Activated naive CD8-positive, alpha-beta T cell treated with anti-CD3 and anti-CD28 coated beads, Interleukin-2, amount 50 U/mL, for 24 hours (primary cell): ENCODE measurements at places on chromosomes 2 and 18.
A peak's percentile ranks its signal among the peaks of the same experiment; 100 is the strongest.

- no peaks in the 10 kb centered on the region for H3K4me1 ChIP-seq
- H3K27me3 ChIP-seq: peaks cover 6% of the 10 kb centered on the region
- H3K36me3 ChIP-seq: no peaks in the 10 kb centered on the region
These were observed 41.2 kb upstream of the DAPL1 start for GRCh38 chr2:158753641-158754611.

GRCh38 chr2:47061944-47062678 is 93.0 kb downstream of the STPG4 start:
- H3K36me3 ChIP-seq: peaks cover 6% of the 10 kb centered on the region
- no peak for DNase-seq
- H3K4me3 ChIP-seq: no peak overlapping the region
- H3K4me1 ChIP-seq: peaks cover 9% of the 10 kb centered on the region
- no peaks in the 10 kb centered on the region for H3K27me3 ChIP-seq

DNA sequence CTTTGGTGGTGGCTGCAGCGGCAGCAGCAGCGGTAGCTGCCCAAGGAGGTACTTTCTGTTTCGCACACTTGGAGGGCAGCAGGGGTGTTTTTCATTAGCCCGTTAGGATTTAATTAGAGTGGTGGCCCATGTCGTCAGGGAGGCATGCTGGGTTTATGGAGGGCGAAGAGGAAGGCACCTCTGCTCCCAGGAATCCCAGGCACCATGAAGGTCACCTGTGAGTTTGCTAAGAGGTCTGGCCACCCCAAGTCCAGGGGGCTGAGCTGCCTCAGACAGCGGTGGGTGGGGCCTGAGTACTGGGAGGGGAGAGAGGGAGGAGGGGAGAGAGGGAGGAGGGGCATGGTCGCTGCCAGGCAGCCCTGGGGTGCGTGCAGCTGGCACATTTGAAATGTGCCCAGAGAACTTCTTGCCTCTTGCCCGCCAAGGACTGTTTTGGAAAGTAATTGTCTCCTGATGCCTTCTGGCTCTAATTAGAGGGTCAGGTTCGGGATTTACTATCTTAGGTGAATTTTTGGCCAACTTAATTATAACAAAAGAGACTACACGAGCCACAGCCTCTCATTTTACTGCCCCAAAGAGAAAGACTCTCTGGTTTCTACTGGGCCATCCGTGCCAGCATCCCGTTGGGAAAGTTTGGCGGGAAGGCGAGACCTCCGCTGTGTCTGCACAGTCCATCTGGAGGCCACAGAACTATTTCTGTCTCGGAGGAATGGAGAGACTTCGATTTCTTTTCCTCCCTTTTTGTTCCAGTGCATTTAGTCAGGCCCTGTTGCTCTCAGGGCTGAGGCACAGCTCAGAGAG is 62.0 kb downstream of the GLI2 start:
- no peak overlapping the region for H3K4me3 ChIP-seq
- no peak for DNase-seq
- H3K27ac ChIP-seq: no peak overlapping the region
- no peaks in the 10 kb centered on the region for H3K27me3 ChIP-seq
- H3K4me1 ChIP-seq: no peaks in the 10 kb centered on the region

GRCh38 chr2:24297663-24298062 is 62.7 kb downstream of the ITSN2 start:
- no peak overlapping the region for H3K4me3 ChIP-seq
- no peaks in the 10 kb centered on the region for H3K27me3 ChIP-seq
- H3K4me1 ChIP-seq: no peaks in the 10 kb centered on the region

DNA sequence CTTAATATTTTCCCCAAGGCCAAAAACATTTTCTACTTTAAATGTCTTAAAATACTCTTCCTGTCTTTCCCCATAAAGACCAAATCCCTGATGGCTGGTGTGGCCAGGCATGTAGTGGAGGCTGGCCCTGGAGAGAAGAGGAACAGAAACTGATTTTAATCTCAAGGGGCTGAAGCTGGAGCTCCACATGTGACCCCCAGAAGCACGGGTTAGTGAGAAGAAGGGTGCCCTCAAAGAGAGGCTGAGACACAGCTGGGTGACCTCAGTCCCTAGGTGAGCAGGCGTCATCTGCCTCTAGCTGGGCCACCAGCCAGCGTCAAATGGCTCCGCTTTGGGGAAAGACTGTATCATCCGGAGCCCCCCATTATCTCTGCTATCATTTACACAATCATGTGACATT is 19.3 kb upstream of the TMEM18 start:
- H3K27ac ChIP-seq: no peak overlapping the region
- DNase-seq: no peak

GRCh38 chr2:222295368-222296062 is 3.3 kb downstream of the PAX3 start:
- DNase-seq: no peak
- H3K36me3 ChIP-seq: peaks cover 2% of the 10 kb centered on the region
- H3K27ac ChIP-seq: no peak overlapping the region
- peaks cover 22% of the 10 kb centered on the region for H3K4me1 ChIP-seq
- peak overlapping the region; percentile 45 for H3K4me3 ChIP-seq

GRCh38 chr2:60818272-60818671 is 62.2 kb downstream of the PAPOLG start:
- H3K27ac ChIP-seq: peak overlapping the region; percentile 91
- peaks cover 59% of the 10 kb centered on the region for H3K4me1 ChIP-seq
- peaks cover 3% of the 10 kb centered on the region for H3K27me3 ChIP-seq
- peaks cover 7% of the 10 kb centered on the region for H3K36me3 ChIP-seq
- H3K4me3 ChIP-seq: peak overlapping the region; percentile 59

GRCh38 chr18:56715121-56715520 is 64.0 kb downstream of the WDR7 start:
- no peak overlapping the region for H3K27ac ChIP-seq
- no peaks in the 10 kb centered on the region for H3K27me3 ChIP-seq
- H3K4me1 ChIP-seq: peaks cover 33% of the 10 kb centered on the region
- no peak overlapping the region for H3K4me3 ChIP-seq
- DNase-seq: no peak
- peaks cover 14% of the 10 kb centered on the region for H3K36me3 ChIP-seq

- H3K4me3 ChIP-seq: no peak overlapping the region
- no peaks in the 10 kb centered on the region for H3K27me3 ChIP-seq
- no peak overlapping the region for H3K27ac ChIP-seq
- no peak for DNase-seq
- H3K36me3 ChIP-seq: no peaks in the 10 kb centered on the region
- H3K4me1 ChIP-seq: peaks cover 14% of the 10 kb centered on the region
These were observed 10.7 kb upstream of the NFE2L2 start for GRCh38 chr2:177275040-177275742.

GRCh38 chr2:124318913-124319312 is 293.8 kb downstream of the CNTNAP5 start:
- H3K27me3 ChIP-seq: no peaks in the 10 kb centered on the region
- no peak overlapping the region for H3K4me3 ChIP-seq
- no peaks in the 10 kb centered on the region for H3K36me3 ChIP-seq
- no peak for DNase-seq
- H3K4me1 ChIP-seq: no peaks in the 10 kb centered on the region

DNA sequence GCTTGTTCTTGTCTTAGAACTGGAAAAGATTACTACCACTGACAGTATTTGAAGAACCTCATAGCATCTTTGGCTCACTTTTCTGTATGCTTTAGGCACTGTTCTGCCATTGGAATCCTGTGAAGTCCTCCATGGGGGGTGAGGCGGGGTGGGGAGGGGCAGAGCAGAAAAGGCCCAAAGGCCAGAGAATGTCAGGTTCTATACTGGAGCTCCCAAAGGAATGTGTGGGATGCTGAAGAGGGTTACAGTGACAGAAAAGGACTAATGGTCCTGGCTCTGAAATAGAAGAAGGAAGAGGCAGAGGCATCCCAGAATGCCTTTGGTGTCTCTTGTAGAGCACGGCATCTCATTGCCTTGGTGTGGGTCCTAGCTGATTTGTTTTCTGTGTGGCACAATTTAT is 141.9 kb downstream of the HAUS1 start:
- H3K36me3 ChIP-seq: peaks cover 33% of the 10 kb centered on the region
- H3K4me3 ChIP-seq: no peak overlapping the region
- no peaks in the 10 kb centered on the region for H3K27me3 ChIP-seq
- DNase-seq: no peak
- peaks cover 57% of the 10 kb centered on the region for H3K4me1 ChIP-seq

DNA sequence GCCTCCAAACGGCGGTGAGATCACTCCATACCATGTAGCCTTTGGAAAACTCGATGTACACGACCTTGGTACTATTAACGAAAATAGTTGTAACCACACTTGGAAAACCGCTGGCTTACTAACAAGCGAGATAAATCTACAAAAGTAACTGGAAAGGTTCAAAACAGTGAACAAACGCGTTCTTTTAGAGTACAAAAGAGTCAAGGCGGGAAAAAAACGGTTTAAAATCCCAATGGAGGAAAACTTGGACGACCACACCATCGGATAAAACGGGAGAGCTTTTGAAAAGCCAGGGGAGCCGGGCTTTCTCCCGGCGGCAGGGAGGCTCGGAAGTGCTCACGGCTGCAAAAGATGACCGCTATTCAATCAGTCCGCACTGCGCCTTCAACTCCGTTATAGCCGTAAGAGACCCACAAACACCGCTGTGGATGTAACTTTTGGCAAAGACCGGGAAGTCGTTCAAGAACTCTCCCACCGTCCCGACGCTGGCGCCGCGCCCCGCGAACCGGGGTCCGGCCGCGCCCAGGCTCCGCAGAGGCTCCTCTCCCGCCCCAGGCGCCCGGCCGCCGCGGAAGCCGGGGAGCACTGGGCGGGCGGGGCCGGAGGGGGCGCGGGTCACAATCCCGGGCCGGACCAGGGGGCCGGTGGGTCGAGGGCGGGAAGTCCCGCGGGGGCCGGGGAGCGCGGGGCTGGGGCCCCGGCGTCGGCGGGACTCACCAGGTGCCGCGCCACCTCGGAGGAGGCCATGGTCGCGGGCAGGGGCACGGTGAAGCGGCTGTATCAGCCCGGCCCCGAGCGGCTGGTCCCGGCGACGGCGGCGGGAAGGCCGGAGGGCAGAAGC is 465 bp downstream of the SEPTIN10 start:
- peaks cover 6% of the 10 kb centered on the region for H3K36me3 ChIP-seq
- no peak overlapping the region for H3K27ac ChIP-seq
- DNase-seq: peak; percentile 7
- peak overlapping the region; percentile 80 for H3K4me3 ChIP-seq
- H3K27me3 ChIP-seq: peaks cover 76% of the 10 kb centered on the region

DNA sequence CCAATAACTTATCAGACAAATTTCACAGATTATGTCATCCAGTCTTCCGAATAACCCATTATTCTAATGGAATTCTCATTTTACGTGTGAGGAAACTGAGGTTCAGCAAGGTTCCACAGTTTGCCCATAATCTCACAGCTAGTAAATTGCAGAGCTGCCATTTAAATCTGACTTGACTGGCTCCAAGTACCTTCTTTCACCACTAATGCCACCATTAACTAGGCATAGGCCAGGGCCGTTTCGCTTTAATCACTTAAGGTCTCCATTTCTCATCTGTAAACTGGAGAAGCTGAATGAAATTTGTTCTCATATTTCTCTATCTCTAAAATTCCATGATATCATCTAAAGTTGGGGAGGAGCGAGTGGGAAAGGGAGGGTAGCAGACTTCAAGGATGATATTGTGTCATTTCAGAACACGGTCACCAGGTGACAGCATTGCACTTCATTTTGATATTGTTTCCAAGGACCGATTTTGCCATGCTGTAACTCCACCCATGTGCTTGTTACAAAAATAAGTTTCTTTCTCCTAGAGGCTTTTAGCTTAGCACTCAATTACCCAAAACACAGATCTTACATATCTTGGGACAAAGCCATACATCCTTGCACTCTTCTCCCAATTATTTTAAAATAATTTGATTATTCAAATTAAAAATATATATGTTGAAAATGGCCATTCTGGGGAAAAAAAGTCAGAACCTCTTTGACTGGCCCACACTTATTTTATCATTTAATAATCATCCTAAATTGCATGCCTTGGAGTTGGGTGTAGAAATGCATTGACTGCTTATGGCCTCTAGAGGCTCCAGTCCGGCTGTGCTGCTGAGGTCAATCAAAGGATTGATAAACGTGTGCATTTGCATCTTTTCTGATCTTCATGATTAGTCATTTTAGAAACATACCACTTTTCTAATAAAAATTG is 123.8 kb downstream of the AKAIN1 start:
- no peaks in the 10 kb centered on the region for H3K4me1 ChIP-seq
- H3K27ac ChIP-seq: no peak overlapping the region
- no peaks in the 10 kb centered on the region for H3K36me3 ChIP-seq
- peaks cover under 1% of the 10 kb centered on the region for H3K27me3 ChIP-seq

DNA sequence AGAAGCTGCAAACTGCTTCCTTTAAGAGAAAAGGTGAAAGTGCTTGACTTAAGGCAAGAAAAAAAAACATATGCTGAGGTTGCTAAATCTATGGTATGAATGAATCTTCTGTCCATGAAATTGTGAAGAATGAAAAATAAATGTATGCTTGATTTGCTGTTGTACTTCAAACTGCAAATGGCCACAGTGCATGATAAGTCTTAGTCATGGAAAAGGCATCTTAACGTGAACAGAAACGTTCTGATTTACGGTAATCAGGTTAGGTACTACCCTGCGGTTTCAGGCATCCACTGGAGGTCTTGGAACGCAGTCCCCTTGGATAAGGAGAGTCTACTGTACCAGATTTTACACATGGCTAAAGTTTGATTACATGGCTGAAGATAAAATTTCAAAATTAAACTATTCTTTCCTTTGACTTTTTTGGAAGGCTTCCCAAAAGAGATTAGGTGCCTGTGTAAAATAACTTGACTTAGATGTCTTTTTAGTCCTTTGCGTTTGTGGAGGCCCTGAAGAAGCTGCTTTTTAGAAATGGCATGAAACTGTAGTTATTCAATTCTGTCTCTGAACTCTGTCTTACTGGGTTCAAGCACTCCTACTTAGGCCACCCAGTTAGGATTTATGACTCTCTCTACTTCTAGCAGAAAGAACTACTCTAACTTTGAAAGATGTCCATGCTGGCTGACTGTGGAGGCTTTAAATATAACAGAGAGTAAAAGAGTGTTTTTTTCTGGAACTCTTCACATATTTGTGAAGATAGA is 35.9 kb upstream of the SCN9A start:
- no peaks in the 10 kb centered on the region for H3K27me3 ChIP-seq
- no peak for DNase-seq
- H3K27ac ChIP-seq: no peak overlapping the region
- H3K4me3 ChIP-seq: no peak overlapping the region

DNA sequence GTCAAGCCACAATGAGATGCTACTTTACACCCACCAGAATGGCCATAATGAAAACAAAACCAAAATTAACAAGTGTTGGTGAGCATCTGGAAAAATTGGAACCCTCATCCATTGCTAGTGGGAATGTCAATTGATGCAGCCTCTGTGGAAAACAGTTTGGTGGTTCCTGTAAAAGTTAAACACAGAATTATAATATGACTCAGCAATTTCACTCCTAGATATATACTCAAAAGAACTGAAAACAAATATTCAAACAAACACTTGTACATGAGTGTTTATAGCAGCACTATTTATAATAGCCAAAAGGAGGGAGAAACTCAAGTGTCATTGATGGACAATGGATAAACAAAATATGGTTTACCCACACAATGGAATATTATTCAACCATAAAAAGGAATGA is 43.0 kb downstream of the INO80C start:
- H3K36me3 ChIP-seq: peaks cover 2% of the 10 kb centered on the region
- H3K27me3 ChIP-seq: peaks cover 3% of the 10 kb centered on the region
- no peak for DNase-seq
- H3K4me3 ChIP-seq: no peak overlapping the region
- no peak overlapping the region for H3K27ac ChIP-seq
